Cardiac fibroblast (primary cell): ENCODE measurements at places on chromosomes 1 and 21.

- DNase-seq = no peak
Observed at GRCh38 chr1:45518910-45519309, 2.8 kb downstream of the PRDX1 start.

- DNase-seq = peak; percentile 91
Observed at GRCh38 chr1:24724345-24725208, 20.7 kb upstream of the CLIC4 start.

DNA sequence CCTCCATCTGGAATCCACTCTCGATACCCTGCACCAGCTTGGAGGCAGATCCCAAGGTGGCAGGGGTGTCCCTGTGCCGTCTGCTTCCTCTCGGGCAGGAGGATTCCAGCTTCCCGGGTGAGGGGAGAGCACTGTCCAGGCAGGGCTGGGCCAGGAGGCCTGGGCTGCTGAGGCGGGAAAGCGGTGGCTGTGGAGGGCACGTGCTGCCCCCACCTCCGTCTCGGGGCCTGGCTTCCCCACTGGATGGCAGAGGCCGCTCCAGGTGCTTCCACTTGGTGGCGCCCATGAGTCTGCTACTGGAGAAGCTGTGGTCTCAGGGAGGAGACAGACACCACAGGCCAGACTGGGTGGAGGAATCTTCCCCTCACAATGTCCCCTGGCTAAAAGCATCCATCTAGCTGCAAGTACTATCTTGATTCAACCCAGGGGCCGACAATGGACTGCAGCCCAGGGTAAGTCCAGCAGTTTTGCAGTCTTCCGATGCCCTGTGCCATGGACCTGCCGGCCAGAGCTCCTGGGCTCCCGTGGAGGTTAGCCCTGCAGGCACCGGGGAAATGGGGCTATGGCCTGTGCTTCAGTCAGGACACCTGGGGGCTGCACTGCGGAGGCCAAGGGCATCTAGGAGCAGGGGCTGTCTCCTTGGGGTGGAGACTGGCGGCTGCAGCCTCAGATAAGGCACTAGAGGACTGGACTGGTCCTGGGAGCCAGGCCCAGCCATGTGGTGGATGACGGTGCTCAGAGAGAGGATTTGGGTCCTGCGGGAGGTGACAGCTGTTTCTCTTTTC lies 41.3 kb upstream of the EIF4G3 start:
- peak; percentile 49 for DNase-seq

DNA sequence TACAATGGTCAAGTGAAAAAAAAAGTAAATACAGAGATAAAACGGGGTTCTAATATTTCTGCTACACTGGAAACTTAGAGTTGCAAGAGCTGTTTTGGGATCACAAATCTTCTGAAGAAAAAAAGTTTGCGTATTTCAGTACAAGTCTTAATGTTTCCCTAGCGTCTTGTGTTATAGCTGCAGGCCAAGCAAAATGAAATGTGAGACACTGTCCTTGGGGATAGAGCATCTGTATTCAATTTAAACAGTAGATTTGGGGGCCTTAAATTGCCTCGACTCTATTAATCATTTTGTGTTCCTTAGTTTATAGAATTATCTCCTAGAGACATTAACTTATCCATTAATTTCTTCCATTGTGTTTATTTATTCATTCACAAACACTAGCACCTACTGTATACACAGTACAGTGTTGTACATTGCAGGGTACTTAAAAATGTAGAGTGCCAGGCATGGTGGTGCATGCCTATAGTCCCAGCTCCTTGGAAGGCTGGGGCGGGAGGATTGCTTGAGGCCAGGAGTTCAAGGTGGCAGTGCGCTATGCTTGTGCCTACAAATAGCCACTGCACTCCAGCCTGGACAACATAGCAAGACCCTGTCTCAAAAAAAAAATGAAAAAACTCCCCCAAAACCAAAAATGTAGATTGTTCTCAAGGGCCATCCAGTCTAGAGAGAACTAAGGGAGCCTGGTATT lies 7.9 kb downstream of the DISC1 start:
- no peak for DNase-seq

DNA sequence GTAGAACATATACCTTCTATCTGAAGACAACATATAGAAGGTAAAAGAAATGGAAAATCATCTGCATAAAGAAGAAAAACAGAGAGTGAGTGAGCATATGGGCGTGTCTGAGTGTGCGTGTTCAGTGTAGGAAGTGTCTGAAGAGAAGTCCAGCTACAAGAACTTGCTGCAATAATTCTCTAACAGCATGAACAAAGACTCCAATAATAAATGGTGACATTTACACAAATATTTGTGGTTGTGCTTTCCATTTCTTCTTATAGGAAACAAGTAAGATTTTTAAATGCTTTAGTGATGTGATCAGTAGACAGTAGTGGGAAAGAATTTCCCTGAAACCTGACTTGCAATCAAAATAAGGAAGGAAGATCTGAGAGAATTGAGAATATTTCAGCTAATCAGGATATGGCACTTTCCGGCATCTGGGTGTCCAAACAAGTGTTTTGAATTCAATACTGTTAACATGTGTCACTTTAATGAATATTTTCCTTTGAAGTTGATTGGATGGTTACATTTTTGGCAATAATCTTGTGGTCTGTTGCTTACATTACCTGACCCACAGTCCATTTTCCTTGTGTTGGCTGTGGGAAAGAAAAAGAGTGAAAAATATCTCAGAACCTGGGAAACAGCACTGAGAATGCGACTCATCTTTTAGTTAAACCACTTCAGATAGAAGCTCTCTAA lies 154.0 kb downstream of the TGFB2 start:
- peak; percentile 88 for DNase-seq

- DNase-seq = no peak
Observed at GRCh38 chr21:14569868-14570267, 23.8 kb upstream of the SAMSN1 start.

GRCh38 chr1:172647110-172647564 lies 11.8 kb upstream of the FASLG start:
- DNase-seq = no peak
